ENCODE measurements at places on chromosomes 7 and 10.

DNA sequence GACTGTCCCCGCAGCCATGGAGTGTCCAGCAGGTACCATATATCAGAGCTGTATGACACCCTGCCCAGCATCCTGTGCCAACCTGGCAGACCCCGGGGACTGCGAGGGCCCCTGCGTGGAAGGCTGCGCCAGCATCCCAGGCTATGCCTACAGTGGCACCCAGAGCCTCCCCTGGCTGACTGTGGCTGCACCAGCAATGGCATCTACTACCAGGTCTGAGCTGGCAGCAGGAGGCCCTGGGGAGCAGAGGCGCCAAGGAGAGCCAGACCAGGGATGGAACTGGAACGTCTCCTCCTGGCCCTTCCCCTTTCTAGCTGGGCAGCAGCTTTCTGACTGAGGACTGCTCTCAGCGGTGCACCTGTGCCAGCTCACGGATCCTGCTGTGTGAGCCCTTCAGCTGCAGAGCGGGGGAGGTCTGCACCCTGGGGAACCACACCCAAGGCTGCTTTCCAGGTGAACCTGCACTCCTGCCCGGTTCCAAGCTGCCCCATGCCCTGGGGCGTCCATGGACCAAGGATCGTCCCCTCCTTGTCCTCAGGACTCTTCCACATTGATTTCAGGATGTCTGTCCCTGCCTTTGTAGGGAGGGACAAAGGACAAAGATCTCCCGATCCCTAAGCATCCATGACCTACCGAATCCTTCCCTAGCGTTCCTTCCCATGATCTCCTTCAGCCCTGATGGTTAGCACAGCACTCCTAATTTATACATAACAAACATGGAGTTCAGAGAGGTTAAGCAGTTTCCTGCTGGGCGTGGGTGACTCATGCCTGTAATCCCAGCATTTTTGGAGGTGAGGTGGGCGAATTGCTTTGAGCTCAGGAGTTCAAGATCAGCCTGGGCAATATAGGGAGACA is 33.3 kb downstream of the EPHB4 start:
- no peak for DNase-seq

GRCh38 chr10:44932517-44933450 is 21.6 kb downstream of the TMEM72 start:
- no peak for DNase-seq

DNA sequence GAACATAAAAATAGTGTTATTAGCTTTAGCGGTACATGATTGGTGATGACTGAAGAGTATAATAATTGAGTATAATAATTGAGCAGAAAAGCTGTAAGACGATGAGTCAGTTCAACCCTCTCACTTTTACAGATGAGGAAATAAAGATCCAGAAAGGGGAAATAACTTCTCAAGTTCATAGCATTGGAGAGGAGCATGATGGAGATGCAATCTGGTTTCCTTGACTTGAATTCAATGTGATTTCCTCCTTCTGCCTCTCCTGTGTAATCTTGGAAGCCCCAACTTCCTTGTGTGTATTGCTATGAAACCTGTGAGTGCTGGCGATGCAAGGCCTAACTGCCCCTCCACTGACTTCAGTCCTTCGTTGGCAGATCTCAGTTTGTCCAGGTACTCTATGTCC is 265.1 kb downstream of the LRMDA start:
- no peak for DNase-seq

DNA sequence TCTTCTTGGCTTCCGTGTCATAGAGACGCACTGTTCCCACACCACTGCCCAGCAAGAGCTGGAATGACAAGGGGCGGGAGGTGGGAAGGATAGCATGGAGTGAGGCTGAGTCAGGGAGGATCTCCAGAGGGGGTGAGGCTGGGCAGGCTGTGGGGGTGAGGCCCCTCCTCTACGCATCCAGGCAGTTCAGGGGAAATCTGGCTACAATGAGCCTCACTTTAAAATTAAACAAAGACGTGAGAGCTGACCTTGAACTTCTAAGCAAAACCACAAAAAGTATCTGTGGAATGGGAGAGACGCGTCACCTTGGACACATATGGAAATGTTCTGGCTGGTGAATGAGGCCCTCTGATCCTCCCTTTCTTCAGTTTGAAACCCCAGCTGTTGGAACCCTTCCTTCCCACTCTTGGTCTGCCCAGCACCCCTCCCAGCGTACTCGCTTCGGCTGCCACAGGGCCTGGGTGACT is 17.7 kb downstream of the WDR91 start:
- no peak for DNase-seq

GRCh38 chr10:104406715-104407650 is 53.4 kb downstream of the CFAP58 start:
- DNase-seq: no peak

GRCh38 chr10:13977861-13978532 is 352.7 kb downstream of the FRMD4A start:
- DNase-seq: no peak

GRCh38 chr7:87116315-87116714 is 35.9 kb upstream of the DMTF1 start:
- no peak for DNase-seq

- DNase-seq: no peak
These were observed 100.5 kb upstream of the SEC61G start for GRCh38 chr7:54859545-54859944.

DNA sequence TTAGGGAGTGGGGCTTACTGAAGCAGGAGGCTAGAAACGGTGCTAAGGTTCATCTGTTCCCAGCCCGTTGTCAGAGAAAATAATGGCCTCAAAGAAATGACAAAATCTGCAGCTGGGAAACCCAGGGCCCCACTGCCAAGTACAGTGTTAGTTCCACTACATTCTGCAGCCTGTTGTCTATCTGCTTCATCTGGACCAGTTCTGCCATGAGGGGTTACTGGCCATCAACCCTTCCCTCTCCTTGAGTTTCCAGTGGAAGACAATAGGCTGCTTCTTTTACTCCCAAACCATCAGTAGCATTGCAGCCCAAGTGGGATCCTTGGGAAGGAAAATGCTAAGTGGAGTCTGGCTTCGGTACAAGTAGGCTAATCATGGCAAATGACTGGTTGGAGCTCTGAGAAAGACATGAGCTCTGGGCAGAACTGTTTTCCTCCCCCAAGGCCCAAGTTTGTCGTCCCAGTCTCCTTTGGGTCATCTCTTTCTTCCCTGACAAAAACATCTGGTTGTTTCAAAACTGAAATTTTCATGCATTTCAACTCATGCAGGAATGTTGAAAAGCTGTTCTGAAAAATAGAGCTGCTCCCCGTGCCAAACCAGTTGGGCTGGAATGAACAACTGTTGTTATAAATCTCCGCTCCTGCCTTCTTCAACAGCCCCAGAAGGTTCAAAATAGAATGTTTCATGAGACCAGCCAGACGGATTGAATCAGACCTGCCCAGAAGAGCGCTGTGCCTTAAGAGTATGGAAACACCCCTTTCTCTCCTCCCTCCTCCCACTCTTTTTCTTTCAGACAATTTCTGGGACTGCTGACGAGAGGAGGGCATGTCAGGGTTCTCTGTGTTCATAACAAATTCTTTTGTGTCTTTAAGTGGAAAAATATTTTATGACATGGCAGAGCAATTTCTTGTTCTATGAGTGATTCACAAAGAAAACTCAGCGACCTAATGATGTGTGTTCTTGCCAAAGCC is 116.6 kb downstream of the RAB18 start:
- DNase-seq: no peak

GRCh38 chr10:58281092-58281752 is 12.3 kb downstream of the CISD1 start:
- DNase-seq: no peak

- no peak for DNase-seq
These were observed 45.8 kb upstream of the CARD11 start for GRCh38 chr7:3089493-3089892.

DNA sequence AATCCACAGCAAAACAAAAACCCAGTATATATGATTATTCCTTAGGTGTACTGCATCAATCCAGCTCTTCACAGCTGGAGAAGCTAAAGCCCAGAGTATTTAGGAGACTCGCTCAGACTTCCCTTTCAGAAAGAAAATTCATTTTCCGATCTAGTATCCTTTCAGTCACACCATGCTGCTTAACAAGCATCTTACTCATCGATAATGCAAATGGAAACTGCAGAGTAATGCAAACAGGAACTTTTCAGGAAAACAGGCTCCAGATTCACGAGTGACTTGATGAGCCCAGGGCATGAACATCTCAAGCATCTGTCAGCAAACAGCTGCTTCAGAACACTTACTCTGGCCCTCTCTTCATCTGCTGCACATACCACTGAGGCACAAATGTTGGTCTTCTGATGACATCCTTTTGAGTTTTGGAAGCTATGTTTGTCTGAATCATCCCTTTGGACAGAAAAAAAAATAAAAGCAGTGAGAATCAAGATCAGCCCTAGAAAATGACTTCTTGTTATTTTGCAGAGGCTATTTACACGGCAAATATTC is 24.9 kb upstream of the ZC3HAV1L start:
- DNase-seq: no peak

GRCh38 chr7:21338728-21339164 is 89.1 kb upstream of the SP4 start:
- no peak for DNase-seq

GRCh38 chr7:69301253-69301652 is 297.0 kb upstream of the AUTS2 start:
- no peak for DNase-seq

DNA sequence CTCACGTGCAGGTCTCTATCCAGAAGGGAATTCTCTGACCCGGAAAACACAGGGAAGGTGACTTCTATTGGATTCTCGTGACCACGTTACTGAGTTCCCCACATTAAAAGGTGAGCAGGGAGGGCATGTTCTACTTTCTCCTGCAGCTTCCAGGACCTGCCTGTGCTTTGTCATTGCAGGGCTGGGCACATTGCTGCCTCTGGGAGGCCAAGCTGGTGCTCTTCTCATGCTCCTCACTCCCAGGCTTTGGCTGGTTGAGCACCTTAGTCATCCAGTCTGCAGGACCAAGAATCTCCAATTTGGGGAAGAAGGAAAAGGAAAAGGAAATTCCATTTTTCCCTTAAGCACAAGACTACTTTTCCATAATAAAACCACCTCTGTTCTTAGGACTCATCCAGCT is 86.5 kb upstream of the TMEM72 start:
- no peak for DNase-seq

DNA sequence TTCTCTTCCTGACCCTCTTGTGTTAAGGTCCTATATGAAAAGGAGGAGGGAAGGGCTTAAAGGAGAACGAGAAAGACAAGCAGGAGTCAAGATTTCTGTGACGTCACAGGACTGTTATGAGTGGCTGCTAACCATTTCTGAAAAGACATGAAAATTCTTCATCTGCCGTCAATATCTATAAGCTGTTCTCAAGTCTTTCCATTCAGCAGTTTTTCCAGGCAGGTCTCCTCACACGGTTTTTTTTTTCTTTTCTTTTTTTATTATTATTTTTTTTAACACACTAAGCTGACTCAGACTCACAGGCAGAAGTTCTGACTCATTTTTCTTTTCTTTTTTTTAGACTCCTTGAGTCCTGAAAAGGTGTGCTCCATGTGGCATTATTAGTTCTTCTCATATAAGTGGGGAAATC is 72.0 kb downstream of the DGKI start:
- DNase-seq: no peak

- no peak for DNase-seq
These were observed 572 bp upstream of the BHLHA15 start for GRCh38 chr7:98210513-98211220.

DNA sequence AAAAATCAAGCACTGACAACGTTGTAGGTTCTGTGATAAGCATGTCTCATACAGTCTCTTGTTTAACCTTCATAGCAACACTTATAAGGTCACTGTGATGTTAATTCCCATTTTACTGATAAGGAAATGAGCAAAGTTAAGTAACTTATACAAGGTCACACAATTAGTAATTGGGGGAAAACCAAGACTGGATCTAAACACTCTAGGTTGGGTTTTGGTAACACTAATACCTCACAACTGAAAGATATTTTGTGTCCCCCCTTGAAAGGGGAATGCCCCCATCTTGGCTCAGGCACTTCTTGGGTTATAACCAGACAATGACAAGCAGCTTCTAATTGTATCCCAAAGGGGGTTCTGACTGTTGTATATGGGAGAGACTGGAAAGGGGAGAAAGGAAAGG is 36.0 kb upstream of the ABCB4 start:
- DNase-seq: no peak

DNA sequence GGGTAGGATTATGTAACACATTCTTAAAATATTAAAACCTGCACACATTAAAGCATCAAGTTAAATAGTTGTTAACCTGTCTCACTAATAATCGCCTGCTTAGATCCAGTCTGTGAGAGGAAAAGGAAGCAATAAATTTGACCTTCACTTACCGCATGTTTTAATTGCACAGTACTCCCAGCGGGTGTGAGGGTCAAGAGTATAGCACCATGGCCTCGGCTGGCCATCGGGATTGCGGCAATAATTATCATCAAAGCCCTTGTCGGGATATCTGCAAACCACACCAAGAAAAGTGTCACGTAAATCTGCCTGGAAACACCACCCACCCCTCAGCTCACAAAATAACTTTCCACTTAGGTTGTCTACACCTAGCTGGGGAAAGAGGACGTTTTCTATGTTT is 26.6 kb downstream of the HGF start:
- DNase-seq: no peak

- DNase-seq: no peak
These were observed 65.6 kb downstream of the TWIST1 start for GRCh38 chr7:19051767-19052375.

DNA sequence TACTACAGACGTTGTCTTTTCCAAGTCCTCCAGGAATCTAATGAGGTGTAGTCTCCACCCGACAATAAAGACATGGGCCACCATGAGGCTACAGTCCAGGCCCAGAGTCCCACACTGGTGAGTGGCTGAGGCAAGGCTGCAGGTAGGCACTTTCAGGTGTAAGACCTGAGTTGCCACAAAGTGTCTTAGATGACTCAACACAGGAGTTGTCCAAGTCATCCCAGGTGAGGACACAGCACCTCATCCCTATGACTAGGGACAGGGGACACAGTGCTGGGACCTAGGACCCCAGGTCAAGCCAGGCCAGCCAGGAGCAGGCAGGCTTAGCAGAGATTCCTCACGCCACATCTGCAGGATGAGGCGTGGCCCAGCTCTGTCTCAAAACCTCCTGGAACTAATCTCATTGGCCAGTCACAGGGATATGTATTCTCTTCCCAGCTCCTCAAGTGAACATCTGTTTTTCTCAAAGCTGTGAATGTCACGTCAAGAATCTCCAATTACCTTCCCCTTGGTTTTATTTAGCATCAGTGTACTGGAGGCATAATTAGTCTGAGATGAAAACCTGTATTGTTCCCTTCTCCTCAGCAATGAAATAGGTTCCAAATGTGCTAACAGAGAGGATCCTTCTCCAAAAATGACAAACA is 254.6 kb downstream of the GRID1 start:
- no peak for DNase-seq

GRCh38 chr10:112948196-112948595 is 1.9 kb upstream of the TCF7L2 start:
- no peak for DNase-seq

DNA sequence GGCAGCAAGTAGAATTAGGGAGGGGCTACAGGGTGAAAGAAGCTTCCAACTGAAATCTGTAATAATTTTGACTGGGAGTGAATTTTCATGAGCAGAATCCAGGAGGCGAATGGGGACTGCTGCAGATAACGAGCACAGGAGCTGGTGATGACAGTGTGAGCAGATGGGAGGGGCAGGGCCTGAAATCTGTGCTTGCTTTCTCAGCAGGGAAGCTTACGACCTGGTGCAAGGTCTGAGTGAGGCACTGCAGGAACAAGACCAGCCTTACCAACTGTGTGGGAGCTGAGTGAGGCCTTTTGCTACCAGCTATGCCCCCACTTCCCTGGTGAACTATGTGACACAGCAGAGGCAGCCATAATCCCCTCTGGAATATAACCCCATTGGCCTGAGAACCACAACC is 109.8 kb downstream of the HPSE2 start:
- no peak for DNase-seq

- no peak for DNase-seq
These were observed 210.8 kb upstream of the CSTF2T start for GRCh38 chr10:51910189-51910588.

Measured in epithelial cell of proximal tubule (primary cell).